ENCODE measurements at places on chromosomes 4 and X.

DNA sequence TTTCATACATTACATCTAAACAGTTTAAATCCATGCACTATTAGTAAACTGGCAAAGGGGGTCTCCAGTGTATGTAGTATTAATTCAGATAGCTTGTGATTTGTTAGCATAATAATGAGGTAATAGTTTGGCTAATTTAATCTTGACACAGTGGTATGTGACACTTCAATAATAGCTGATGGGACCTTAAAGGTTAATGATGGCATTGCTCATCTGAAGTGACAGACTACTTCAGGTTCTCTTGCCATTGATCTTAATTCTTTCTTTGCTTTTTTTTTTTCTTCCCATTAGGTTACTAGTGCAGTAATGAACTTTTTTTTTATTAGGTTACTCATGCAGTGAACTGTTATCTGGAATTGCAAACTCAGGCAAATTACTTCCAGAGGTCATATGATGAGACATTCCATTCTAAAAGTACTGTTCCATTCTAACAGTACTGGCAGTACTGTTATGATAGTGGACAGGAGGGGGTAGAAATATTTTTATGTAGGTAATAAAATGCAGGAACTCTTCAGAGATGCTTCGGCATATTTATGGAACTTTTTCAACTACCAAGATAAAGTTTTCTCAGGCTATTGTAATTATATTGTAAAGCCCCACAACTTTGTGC, 911.3 kb upstream of the LCORL start:
- no peak for DNase-seq

DNA sequence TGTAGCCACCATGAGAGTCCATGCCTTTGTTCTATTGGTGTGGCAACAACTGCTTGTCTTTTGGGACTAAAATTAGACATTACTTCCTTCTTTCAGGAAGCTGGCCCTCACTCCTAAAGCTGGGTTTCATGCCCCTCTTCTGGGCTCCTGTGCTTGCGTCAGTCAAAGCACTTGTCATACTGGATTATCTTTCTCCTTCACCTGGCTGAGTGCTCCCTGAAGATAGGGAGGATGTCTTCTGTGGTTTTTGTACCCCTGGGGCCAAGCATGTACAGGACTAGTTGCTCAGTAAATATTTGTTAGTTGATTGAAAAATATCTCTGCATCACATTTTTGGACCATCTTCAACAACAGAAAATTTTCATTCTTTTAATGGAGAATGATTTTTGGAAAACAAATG, 26.1 kb upstream of the LONRF3 start:
- DNase-seq = no peak

GRCh38 chr4:17932041-17932440, 89.5 kb downstream of the LCORL start:
- no peak for DNase-seq

DNA sequence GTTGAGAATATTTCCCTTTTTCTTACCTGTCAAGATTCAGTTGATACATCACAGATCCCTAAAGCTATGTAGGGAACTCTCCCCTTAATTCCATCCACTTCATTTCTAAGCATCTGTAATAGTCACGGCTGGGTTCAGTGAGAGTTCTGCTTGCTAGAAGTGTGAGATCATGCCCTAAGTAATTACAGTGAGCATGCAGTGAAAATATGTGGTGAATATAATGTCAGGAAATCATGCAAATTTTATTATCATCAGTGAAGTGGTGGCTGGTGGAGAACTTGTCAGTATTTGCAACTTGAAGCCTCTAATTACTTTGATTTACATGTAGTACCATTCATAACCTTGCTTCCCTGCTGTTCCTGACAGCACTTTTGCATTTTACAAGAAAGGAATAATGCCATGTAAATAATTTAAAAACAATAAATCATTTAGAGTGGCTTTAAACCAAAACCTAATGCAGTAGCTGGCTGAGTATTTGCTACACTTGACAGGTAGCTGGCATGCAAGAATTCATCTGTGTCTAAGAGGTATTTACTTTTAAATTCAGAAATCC, 28.3 kb upstream of the CFAP299 start:
- no peak for DNase-seq

GRCh38 chr4:83382850-83383249, 48.2 kb upstream of the HPSE start:
- no peak for DNase-seq

- no peak for DNase-seq
Observed at GRCh38 chr4:16464651-16465050, 238.4 kb upstream of the TAPT1 start.
